ENCODE measurements at places on chromosomes 6 and 20.

GRCh38 chr6:157645201-157645795, 177.7 kb upstream of the SNX9 start:
- DNase-seq, result no peak

- no peak for DNase-seq
Measured at GRCh38 chr20:44019638-44020335, 105.1 kb downstream of the TOX2 start.

GRCh38 chr6:153130515-153131036, 506 bp downstream of the RGS17 start:
- no peak for DNase-seq

DNA sequence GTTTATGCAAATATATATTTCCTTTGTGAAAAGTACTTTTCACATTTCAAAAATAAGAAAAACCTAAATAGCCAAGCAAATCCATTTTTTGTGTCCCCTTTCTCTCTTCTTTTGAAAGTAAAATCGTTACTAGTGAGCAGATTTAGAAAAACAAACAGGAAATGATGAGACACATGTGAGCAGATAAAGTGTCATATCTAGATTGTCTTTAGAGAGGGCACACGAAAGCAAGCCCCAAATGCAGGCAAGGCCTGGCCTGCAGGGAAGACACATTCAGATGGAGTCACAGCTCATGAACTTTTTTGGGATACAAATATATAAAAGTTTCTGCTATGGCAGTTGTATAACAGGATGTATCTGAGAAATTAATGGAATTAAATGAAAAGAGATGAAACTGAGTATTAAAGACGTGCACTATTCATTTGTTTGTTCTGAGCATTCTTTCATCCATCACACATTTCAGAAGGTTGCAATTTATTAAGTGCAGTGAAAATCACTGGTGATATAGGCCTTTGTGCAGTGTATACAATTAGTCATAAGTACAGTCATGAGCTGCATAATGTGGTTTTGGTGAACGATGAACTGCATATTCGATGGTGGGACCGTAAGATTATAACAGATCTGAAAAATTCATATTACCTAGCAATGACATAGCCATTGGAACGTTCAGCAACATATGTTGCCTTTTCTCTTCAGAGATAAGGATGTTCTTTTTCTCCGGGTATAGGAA, 101.4 kb downstream of the PACRG start:
- no peak for DNase-seq

- no peak for DNase-seq
Measured at GRCh38 chr6:161481786-161482516, 208.1 kb upstream of the AGPAT4 start.

DNA sequence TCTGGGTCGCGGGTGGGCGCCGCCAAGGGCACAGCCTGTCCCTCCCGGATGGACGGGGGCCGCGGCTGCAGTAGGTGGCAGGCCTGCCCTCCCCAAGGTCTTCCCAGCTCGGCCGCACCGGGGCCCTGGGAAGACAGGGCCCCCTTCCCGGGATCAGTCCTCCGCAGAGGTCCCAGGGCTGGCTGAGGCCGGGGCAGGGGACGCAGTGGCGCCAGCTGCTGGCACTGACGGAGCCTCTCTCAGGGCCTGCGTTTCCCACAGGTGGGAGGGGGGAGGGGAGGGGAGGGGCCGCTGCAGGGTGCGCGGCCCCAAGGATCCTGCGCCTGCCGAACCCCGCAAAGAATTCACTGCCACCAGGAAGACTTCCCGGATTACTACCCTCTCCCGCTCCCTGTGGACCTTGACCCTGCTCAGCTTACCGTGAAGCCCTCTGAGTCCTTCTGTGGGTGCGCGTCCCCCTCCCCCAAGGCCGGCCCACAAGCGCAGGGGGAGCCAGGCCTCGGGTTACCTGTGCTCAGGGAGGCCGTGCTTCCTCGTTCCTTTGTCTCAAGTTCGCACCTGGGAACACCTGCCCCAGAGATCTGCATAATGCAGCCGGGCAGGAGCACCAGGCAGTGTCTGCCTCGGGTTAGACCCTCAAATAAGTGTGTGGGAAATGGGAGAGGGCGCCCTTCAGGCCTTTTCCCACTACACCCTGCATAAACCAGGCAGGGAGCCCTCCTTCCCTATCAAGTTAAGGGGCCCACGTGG, 5.1 kb downstream of the LZTS3 start:
- no peak for DNase-seq

DNA sequence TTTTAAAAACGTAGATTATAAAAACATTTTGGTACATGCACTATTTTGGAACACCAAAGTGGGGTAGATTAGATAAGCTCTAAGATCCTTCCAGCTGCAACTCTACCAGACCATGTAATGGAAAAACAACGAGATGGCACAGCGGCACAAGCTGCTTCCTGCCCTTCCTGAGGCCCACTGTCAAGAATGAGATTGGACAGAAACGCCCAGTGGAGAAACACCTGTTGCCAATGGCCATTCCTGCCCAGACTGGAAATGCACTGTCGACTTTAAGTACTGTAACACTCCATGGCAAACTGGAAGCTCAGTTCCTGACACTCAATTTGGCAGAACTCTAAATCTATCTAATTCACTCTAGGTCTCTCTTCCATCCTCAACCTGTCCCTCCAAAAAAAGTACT, 21.4 kb downstream of the EDEM2 start:
- DNase-seq, result no peak

DNA sequence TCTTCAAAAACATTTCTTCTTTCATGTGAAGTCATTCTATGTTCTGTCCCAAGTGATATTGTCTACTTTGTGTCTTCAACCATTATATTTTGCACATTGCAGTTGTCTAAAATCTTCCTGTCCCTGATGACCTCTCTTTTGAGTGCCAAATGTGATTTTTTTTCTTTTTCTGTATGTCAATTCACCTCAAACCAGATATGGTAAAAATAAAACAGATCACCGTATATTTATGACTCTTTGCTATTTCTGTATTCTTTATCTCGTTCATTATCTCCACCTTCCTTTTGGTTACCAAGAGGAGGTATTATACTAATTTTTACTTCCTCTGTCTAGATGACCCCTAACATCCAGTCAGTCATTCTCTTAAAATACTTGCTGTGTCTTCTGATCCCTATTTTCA, 165.2 kb downstream of the GRIK2 start:
- DNase-seq, result no peak

GRCh38 chr6:135403584-135403983, 94.0 kb downstream of the AHI1 start:
- no peak for DNase-seq

GRCh38 chr6:47713200-47713599, 14.8 kb downstream of the ADGRF4 start:
- DNase-seq, result no peak

DNA sequence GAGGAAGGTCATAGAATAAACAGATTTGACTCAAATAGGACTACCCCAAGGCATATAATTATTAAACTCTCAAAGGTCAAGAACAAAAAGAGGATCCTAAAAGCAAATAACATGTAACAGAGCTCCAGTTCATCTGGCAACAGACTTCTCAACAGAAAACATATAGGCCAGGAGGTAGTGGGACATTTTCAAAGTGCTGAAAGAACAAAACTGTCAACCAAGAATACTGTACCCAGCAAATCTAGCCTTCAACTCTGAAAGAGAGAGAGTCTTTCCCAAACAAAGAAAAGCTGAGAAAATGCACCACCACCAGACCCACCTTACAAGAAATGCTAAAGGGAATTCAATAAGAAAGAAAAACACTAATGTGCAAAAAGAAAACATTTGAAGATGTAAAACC, 11.9 kb downstream of the NQO2 start:
- DNase-seq, result no peak

GRCh38 chr20:47682028-47682783, 103.1 kb downstream of the SULF2 start:
- no peak for DNase-seq

- DNase-seq, result no peak
Measured at GRCh38 chr6:143158113-143158581, 97.5 kb downstream of the AIG1 start.

GRCh38 chr20:29297411-29298270, 1959.8 kb upstream of the DEFB115 start:
- no peak for DNase-seq

- no peak for DNase-seq
Measured at GRCh38 chr6:132865829-132866228, 51.5 kb downstream of the RPS12 start.

DNA sequence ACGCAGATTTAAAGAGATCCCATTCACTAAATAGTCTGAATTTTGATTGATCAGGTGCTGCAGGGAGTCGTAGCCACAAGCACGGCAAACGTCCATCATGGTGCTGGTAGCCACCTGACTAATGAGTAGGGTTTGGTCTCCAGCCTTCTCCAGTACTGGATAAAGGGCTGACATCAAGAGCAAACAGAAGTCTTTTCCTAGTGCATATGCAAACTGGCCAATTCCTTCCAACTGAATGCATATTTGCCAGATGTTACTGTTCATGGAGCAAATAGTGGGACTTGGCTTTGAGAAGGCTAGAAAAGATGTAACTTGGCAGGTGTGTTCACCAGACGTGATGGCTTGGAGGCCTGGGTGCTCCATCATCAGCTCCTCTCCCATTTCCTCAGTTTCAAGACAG, 21.6 kb downstream of the TTI1 start:
- no peak for DNase-seq

DNA sequence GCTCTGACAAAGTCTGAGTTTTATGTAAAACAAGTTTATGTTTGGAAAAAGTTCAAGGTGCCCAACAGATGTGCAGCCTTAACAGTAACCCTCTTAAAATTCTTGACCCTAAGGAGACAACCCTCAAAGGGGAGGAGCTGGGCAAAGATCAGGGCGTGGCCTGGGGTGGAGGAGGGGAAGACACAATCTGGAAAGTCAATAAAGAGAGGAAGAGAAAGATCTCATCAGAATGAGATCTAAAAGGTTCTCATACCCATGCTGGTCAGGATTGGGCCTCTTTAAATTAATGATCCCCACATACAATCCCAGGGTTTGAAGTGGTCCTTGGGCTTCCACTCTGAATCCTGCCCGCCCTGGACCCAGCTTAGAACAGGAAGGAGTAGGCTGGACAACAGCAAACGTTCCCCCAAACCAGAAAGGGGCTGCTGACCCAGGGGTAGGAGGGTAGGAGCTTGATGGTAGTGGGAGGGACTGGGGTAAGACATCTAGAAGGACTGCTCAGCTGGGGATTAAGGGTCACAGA, 33.0 kb downstream of the FOXP4 start:
- no peak for DNase-seq

DNA sequence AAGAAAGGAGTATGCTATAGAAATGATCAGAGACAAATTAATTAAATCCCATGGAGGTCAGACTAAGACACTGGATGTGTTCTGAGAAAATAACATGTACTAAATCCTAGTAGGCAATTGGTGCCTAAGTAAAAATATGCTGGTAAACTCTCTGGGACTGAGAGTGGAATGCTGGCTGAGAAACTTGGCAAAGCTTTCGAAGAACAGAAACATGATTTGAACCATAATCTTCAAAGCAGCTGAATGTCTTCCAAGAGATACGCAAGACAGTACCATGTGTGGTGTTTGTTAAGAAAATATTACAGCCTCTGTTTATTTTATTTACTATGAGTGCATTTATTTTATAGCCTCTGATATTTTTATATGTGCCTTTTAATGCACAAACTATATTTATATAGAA, 55.2 kb downstream of the EFHC1 start:
- no peak for DNase-seq

DNA sequence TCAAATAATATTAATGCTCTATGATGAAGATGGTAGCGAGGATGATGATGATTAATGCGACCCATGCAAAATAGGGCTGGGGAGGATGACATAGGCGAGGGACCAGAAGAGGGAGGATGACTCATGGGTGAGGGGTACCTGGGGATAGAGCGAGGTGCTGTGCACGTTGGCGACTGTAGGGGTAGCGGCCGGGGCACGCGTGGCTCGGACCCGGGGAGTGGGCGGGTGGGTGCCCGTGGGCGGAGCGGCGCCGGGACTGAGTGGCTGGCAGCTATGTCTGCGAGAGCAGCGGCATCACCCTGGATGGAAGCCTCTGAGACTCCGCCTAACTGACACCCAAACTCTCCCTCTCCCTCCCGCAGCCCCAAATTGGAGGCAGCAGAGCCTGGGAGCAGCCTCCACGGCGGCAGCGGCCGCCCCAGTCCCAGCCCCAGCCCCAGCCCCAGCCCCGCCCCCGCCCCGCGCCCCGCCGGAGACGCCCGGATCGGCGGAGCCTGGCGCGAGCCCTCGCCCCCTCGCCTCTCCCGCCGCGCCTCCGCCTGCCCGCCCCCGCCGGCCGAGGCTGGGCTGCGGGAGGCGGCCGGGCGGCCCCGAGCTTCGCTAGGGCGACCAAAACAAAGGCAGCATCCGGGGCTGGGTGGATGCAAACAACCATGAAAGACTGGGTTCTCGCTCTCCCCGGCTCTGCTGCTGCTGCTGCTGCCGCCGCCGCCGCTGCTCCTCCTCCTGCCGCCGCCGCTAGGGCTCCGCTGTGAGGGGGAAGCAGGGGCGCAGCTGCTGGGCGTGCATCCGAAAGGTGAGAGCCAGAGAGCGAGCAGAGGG, at the start of gene RIMS1:
Gene RIMS1 (plus strand): TSS at position 367 of the 822 bp plus-strand sequence. CDS start 474 bp downstream, outside the sequence.
- DNase-seq, result no peak

DNA sequence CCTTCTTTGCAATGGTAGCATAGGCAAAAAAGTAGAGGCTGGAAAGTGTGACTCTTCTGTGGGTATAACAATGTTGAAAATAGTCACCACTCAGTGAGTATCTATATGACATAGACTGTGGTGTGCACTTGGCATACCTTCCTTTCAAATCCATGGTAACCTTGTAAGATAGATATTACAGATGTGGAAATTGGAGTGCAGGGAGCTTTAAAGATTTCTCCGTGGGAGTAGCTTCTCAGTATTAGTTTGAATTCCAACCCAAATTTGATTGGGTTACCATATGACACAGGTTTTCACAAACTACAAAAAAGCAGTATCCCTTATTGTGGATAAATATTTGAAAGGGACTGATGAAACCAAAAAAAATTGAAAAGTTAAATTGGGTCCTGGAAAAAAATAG, 163.8 kb downstream of the CLVS2 start:
- no peak for DNase-seq

DNA sequence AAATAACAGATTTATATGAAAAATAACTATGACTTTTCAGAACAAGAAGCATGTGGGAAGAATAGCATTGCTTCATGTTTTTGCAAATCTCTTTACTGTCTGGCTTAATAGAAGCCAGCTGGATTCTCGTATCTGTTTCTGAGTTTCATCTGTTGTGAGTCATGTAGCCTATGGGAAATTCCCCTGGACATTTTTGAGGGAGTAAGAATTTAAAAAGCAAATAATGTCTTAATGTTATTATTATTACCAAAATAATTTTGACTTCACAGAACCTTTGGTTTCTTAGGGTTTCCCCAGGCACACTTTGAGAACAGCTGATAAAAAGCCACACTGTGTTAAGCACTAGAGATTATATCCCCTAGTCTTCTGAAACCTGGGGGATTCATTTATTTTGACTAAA, 75.8 kb downstream of the SYCP2L start:
- no peak for DNase-seq

DNA sequence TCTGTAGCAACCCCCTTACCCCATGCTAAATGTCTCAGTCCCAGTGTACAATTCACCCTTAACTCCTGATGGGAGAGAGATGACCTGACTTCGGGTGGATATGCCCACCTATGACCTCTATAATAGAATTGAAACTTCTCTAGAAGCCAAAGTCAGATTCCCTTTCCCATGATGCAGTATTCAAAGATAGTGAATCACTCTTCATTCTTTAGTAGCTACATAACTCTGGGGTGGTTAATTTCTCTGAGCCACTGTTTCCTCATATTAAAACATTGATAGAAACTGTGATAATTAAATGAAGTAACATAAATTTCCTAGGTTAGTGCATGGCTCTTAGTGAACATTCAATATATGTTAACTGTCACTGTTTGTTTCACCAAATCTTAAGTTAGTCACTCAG, 500.4 kb downstream of the COL12A1 start:
- no peak for DNase-seq
